ENCODE measurements at places on chromosomes 12 and 14.

DNA sequence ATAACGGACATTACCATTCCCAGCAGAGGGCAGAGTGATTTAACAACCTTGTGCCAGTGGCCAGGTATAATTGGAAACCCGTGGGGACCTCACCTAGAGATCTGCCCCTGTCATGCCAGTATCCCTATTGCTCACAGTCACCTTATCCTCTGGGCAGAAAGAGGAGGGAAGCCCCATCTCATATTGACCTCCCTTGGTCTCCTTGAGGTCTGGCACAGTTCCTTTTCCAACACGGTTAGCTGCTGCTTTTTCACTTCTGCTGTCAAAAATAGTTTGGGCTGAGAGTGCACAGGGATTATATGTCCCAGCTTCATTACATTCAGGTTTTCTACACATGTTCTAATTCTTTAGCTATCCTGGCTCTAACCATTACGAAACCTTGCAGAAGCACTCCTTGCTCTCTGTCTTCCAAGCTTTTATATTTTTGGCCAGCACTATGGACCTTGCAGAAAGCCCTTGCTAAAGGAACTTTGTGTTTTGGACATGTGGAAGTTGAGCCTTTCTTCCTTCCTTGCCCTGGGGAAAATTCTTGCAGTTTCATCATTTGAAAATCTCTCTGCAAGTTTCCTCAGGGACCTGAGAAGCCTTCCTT lies 111.7 kb upstream of the MIS18BP1 start:
- no peak for DNase-seq

- DNase-seq = no peak
These were observed 27.2 kb downstream of the KRT80 start for GRCh38 chr12:52164624-52165023.

DNA sequence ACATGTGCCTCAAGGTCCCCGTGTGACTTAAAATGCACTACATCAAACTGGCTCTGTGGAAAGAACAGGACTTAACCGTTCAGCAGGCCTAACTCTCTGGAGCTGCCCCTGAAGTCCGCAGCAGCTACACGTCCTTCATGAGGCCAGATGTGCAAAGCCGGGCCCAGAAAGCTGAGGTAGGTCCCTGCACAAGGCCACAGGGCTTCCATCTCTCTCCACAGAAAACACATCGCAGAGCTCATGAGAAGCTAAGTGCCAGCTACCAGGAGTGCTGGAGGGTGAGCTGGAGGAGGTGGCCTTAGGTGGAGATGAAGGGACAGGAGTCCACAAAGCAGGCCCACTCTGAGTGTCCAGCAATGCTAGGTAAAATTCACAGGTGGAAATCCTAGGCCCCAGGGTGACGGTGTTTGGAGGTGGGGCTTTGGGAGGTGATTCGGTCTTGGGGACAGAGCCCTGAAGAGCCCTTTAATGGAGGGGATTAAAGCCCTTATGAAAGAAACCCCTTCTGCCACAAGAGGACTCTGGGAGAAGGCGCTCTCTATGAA lies 52.4 kb downstream of the VCPKMT start:
- DNase-seq = no peak

DNA sequence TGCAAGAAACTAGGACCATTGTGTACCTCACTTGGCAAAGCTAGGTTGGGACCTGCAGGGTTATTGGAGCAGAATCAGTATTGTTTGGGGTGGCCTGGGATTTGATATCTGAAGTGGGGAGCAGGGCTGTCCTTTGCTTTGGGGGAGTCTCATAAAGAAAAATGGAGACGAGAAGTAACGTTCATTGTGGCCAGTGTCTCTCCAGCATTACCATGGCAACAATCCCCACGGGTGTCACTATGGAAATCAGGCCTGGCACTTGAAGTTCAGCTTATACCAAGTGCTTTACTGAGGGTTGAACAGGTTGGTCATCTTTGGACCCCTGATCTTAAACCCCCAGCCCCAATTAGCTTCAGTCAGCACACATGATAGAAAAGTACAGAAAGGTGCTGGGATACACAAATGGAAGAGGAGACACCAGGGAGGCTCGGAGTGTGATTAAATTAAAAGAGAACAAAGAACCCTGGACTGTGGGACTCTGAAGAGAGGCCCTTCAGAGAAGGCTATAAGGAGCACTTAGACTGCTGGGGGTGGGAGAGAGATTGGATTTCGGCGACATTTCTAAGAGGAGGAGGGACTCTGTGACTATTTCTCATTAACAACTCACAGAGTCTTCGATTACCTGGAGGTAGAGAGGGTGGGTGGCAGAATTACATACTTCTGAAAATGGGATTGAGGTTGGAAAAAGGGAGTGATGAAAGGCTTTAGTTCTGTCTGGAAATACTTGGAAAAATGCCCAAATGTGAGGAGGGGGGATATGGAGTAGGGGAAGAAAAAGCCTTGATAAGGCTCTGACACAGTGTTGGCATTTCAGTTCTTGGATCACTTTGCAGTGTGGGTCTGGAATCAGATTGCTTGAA lies 3.7 kb downstream of the KIF5A start:
- DNase-seq = no peak

- no peak for DNase-seq
These were observed 1.3 kb downstream of the HVCN1 start for GRCh38 chr12:110687396-110688169.

GRCh38 chr12:1801303-1801975 lies 18.9 kb upstream of the LRTM2 start:
- DNase-seq = no peak

DNA sequence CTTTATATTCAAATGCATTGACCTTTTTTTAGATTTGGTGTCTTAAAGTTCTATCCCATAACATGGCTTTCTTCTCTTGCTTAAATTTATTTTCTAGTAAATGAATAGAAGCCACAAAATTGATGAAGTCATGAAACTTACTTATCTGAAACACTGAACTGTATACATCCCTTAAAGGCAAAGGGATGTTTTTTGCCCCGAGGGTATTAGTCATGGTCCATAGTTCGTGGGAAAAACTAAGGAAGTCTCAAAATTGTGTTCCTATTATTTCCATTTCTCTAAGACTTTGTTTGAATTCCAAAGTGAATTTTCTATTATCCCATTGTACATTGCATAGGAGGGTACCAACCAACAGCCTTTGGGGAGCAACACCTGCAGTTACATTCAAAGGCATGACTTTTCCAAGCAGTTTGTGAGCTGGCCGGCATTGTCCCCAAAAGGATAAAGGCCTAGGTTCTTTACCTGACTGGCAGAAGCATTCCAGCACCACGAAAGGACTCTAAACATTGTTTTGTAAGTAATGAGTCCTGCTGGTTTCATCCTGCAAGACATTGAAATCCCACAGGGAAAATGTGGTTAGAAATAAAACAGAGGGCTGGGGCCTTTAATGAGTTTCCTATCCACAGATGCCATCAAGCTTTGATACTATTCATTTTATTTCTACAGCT lies 473.5 kb downstream of the PRKD1 start:
- no peak for DNase-seq

DNA sequence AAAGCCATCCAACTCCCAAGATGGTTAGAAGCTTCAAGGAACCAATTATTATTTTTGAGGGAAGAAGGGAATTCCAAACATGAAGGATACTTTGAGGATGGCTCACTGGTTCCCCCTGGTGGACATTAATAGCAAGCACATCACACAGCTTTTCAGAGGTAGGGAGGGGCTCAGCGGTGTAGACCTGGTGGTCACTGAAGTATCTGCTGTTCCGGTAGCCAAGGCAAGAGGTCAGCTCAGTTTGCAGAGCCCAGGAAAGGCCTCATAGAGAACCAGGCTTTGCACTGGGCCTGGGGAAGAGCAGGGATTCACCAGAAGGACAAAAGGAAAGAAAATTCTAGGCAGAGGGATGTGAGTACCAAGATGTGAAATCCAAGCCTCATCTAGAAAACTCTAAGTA lies 118.7 kb downstream of the KSR2 start:
- no peak for DNase-seq

DNA sequence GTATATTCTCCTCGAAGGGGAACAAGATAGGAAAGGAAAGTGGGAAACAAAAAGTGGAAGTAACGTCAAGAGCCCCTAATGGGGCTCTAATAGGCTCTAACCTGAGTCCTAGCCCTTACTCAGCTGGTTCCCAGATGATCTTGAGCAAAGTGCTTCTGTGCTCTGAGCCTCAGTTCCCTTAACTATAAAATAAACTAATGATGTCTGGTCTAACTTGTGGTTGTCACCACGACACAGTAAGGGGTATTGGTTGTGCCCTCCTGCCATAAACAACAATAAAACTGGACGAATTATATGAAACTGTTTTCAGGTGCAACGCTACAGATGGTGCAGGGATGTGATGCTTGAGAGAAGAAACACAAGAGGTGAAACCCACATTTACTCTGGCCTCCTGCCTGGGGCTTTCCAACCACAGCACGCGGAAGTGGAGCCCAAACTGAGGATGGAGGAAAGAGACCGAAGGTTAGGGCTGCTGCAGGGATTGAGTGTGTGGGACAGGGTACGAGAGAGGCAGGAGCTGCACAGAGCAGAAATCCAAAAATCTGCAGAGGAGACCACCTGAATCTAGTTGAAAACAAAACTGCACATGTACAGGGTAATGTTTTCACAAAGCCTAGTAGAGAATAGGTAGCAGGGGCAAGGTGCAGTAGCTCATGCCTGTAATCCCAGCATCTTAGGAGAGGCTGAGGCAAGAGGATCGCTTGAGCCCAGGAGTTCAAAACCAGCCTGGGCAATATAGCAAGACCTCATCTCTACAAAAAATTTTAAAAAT lies 45.6 kb upstream of the BCL2L14 start:
- peak; percentile 31 for DNase-seq

DNA sequence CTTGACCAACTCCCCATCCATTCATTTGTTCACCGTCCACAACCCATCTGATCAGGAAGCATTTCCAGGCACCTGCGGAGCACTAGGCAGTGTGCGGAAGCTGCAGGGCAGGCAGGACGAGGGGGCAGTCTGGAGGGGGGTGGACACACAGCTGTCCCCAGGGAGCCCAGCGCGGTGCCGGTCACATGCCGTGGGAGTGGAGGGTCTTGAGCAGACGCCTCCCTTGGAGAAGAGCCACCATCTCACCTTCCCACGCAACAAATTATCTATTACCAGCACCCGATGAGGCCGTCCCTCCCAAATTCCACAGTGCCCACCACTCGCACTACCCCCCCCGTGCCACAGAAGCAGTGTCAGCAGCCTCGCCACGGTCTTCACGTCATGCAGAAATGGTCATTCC lies 10.8 kb downstream of the DLK1 start:
- no peak for DNase-seq

DNA sequence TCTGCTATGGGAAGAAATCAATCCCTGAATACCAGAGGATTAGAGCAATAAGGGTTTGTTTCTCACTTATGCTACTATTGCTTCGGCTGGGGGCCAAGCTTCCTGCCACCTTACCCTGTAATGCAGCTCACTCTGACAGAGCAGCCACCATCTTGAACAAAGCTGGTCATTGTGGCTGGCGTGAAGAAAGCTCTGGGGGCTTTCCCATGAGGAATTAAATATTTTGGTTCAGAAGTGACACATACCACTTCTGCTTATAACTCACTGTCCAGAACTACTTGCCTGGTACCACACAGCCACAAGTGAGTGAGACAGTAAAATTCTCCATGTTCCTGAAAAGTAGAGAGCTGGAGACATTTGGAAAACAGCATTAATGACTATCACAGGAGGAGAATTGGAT lies 82.6 kb downstream of the GALNT8 start:
- DNase-seq = no peak

GRCh38 chr14:22767323-22767589 lies 768 bp downstream of the OXA1L start:
- no peak for DNase-seq

- DNase-seq = no peak
These were observed 67.0 kb upstream of the IFNG-AS1 start for GRCh38 chr12:67922245-67922644.

DNA sequence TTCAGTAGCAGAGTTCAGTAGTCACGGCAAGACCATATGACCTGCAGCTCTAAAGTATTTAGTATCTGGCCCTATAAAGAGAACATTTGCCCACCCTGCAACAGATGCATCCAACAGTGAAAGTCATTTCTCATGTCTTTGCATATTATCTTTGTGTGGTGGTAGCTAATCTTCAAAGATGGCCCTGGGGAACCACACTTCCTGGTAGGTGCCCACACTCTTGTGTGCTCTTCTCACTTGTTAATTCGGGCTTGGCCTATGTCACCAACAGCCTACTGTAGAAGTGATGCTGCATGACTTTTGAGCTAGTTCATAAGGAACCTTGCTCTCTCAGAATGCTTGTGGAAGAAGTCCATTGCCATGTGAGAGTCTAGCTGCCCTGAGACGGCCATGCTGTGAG lies 85.6 kb downstream of the MAP1LC3B2 start:
- no peak for DNase-seq

DNA sequence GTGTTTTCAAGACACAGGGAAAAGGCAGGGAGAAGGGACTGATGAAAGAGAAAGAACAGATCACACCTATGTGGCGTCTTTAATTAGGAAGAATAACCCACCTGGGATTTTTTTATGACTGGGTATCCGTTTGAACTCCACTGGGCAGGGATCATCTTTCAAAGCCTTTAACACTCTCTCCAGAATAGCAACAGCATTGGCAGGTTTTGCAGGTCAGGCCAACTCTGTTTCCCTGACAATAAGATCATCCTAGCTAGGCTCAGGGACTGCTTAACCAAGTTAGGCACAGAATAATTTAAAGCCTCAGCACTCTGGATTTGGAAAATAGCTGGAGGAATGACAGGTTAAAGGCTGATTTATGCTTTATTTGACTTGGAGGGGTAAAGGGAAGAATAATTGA lies 117.6 kb downstream of the SUDS3 start:
- DNase-seq = no peak

GRCh38 chr14:55600784-55601561 lies 21.0 kb downstream of the KTN1 start:
- DNase-seq = no peak

- no peak for DNase-seq
These were observed 153.0 kb upstream of the DIO3 start for GRCh38 chr14:101408077-101408831.

DNA sequence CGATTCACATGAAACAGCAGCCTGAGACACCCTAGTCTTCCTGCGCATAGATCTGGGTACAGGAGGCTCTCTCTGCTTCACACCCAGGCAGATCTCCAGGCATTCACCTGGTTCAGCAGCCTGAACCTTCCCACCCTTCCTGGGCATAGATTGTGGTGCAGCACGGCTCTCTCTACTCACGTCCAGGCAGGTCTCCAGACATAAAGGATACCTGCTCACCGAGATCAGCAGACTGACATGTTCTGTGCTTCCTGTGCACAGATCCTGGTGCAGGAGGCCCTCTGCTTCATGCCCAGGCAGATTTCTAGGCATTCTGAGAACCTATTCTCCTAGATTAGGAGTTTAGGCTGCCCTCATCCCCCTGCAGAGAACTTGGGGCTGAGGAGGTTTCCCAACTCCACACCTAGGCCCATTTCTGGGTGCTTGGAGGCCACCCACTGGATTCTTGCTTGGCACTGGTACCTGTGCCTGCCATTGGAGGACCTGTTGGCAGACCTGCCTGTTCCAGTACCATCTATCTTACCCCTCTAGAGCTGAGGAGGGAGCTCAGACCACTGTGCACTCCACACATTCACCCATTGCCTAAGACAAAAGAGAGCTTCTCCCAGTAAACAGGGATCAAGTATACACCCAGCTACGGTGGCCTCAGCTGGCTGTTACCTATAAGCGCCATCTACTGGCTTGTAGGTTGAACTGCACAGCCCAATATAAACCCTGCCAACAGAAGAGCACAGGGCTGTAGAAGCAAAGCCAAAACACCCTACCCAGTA lies 28.0 kb upstream of the GARIN6 start:
- DNase-seq = no peak

GRCh38 chr14:89292579-89293313 lies 124.3 kb downstream of the FOXN3 start:
- no peak for DNase-seq

- no peak for DNase-seq
These were observed 11.7 kb downstream of the TTLL5 start for GRCh38 chr14:75672605-75673192.

All from CD4-positive, alpha-beta T cell treated with Interferon gamma for 1 hour (primary cell).